Stimulated activated CD8-positive, alpha-beta memory T cell treated with anti-CD3 and anti-CD28 coated beads, Interleukin-7, amount 100 ng/mL, for 1 hour (primary cell): ENCODE measurements at places on chromosomes 3 and 15.

GRCh38 chr3:105130911-105131310 is 235.8 kb upstream of the ALCAM start:
- no peak for DNase-seq

DNA sequence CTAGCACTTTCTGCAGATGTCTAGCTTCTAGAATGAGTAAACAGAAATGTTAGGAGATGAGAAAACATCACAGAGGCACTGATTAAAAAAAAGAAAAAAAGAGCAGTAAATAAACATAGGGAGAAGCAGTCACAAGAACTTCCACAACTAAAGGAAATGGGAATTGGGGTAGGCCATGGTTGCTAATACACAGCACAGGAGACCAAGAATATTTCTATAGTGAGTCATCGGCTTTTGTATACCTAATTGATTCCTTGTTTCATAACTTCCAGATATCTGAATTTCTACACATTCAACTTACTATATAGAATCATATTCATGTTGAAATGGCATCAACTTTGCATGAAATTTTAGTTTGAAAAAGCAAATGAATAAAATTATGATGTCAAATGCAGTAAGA is 47.3 kb upstream of the TCF12 start:
- no peak for DNase-seq

GRCh38 chr3:53531749-53532148 is 37.3 kb downstream of the CACNA1D start:
- DNase-seq: no peak

DNA sequence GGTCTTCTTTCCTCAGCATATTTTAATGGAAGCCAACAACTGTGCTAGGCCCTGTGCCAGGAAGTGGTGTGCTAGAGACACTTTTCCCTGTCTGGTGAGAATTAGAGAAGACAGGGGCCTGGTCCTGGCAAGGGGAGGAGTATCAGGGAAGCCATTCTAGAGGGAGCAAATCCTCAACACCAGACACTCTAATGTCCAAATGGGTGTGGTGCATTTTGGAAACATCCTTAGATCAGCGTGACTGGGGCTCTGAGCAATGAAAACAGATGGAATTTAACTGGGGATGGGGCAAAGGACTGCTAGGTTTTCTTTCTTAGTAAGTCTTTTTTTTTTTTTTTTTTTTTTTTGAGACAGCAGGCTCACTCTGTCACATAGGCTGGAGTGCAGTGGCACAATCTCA is 7.7 kb upstream of the VPS18 start:
- DNase-seq: no peak

DNA sequence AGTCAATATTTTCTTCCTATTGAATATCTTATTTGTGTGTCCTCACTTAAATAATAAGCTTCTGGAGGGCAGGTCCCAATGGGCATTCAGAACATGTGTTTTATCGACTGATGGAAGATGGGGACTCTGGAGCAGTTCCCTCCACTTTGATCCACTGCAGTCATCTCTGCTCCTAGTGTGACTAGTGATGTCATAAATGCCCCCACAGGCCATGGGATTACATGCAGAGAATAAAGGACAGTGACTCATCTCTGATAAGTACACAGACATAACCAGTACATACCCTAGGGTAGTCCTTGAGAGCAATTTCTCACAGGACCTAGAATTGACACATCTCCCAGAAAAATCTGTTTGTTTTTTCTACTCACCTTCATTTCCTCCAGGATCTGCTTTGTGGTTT is 49.4 kb upstream of the FMN1 start:
- no peak for DNase-seq

DNA sequence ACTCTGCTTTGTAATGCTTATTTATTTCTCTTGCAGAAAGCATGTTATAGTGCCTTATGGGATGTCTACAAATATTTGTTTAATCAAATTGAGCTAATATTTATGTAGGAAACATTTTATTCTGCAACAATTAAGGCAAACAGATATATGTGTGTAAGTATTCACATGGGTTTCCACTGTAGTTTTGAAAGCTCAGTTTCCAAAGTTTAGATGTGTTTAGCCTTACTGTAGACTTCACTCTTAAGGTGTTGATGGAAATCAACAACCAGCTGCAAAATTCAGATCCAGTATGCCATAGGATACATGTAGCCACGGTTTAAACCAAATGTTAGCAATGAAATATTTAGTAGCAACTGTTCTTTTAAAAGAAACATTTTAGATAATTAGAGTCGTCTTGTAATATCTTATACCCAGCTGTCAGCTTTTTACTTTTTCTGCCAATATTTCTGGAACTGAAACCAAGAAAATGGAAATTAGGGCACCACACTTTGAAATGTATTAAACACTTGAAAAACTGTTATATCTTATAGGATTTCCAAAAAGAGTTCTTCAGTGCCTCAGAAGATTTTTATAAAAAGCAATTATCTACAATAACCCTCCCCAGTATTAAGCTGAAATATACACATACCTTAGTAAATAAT is 18.5 kb downstream of the PIK3CA start:
- no peak for DNase-seq

GRCh38 chr15:98658831-98659699 is 10.7 kb downstream of the IGF1R start:
- DNase-seq: no peak

DNA sequence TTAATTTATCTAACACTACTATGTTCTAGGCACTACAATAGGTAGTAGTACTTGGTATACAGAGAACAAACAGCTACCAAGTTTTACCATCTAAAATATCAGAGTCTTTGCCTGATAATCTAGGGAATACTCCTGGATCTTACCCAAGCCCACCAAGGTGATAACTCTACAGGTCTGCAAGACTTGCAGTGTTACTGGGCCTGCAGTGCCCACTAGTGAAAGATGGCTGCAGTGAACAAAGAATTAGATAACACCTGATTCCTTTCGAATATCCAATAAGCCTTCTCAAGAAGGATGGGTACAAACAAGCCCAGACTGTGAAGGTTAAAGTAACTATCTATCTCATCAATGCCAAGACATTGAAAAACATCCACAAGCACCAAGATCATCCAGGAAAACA is 317.0 kb upstream of the DCBLD2 start:
- no peak for DNase-seq

- no peak for DNase-seq
These were observed 33.7 kb upstream of the IGF1R start for GRCh38 chr15:98614681-98615080.

DNA sequence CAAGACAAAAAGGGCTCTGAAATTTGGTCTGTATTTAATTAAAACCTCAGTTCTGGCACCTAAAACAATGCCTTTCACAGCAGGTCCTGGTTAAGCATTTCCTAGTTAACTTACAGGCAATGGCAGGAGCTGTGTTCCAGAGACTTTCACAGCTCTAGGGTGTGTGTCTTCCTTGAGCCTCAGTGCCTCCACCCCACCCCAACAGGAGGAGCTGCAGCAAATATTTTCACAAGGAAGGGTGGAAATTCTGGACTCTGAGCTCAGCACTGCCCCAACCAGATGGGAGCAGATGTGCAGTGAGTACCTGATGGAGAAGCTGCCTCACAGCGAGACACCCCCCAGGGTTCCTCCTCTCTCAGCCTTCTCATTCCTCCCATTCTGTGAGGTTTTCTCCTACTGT is 106.3 kb upstream of the SPATA12 start:
- no peak for DNase-seq

DNA sequence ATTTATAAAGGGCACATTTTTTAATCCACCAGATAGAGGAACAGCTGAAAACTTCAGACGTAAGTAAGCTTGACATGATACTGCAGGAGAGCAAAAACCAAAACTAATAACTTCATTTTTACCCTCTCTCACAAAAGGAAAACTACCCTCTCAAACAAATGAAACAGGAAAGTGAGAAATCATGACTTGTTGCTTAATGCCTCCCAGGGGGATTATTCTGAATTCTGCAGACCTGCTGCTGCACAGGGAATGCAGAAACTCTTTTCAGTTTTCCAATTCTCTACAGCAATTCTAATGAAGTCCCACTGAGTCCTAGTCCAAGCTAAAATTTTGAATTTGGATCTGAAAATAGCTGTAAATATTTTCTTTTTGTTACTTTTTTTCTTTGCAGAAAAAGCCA is 637.1 kb upstream of the CCDC54 start:
- no peak for DNase-seq

DNA sequence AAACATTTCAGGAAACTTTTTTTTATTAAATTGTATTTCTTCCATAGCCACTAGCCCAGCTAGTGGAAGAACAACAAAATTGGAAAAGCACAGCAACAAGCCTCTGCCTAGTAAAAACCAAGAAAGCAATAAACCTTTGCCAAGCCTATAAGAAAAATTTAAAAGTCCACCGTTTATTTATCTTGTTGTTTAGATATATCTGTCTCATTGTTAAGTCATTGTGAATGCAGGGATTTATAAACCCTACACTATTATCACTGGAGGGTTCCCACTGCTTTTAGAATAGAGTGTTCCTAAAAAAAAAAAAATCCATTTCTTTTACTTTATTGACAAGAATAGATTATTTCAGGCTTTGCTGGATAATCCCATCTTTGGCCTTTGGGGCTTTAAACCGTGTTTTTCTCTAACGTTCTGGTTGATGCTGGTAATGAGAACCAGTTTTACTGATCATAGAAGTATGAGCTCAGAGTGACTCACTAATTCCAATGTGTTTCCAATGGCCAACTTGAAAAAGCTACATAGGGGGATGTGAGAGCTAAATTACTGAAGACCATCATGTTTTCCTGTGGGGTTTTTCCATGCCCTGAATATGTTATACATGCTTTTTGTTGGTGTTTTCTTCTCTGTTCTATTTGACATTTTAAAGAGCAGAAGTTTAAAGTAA is 634.1 kb downstream of the RBMS3 start:
- DNase-seq: no peak

DNA sequence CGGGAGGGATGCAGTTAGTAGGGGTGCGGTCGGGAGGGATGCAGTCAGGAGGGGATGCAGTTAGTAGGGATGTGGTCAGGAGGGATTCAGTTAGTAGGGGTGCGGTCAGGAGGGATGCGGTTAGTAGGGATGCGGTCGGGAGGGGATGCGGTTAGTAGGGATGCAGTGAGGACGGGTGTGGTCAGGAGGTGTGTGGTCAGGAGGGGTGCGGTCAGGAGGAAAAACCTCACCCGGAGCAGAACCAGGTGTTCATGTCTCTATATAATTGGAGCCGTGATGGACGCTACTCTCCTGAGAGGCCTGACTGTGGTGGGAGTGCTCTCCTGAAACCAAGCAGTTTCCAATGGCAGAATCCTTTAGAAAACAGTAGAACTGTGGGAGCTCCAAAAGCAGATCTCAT is 95.8 kb downstream of the BDH1 start:
- DNase-seq: no peak

DNA sequence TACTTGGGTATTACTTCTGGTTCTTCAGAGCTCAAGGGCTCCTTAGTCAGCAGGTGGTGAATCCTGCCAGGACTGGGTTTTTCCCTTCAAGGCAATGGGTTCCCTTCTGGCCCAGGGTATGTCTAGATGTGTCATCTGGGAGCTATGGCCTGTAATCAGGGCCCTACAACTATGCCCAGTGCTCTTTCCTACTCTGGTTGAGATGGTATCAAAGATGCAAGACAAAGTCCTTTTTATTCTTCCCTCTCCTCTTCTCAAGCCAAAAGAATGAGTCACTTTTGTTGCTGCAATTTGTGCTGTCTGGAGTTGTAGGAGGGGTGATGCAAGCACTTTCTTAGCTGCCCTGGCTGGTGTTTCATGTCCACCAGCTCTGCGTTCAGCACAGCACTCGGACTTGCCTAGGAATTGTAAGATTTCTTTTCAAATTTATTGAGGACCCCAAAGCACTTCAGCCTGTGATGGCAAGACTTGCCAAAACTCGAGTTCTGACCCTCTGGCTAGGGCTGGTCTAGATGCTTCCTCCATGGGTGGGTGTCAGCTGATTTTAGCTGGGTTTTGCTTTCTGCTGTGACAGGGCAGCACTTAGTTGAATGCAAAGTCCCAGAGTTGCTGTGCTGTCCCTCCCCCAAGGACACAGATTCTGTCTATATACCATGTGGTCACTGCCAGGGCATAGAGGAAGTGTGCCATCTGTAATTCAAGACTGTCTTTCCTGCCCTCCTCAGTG is 129.2 kb upstream of the CBLB start:
- no peak for DNase-seq

DNA sequence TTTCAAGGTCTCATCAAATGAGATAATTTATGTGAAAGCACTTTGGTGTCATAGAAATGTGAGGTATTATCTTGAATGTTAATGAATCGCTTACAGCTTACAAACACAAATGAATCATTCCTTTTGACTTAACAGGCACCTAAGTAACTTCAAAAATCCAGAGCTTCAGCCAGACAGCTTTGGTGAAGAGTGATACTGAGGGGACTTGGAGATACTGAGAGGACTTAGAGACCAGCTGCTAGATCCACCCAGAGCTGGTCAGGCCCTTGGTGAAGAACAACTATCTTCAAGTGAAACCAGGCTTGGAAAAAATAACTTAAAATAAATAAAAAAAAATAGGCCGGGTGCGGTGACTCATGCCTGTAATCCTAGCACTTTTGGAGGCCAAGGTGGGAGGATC is 16.2 kb upstream of the ZFYVE19 start:
- no peak for DNase-seq

GRCh38 chr3:123137001-123137400 is 64.7 kb upstream of the SEC22A start:
- no peak for DNase-seq

GRCh38 chr15:69076756-69077155 is 62.3 kb downstream of the NOX5 start:
- no peak for DNase-seq

- DNase-seq: no peak
These were observed 241.9 kb downstream of the NTRK3 start for GRCh38 chr15:88014454-88015160.

DNA sequence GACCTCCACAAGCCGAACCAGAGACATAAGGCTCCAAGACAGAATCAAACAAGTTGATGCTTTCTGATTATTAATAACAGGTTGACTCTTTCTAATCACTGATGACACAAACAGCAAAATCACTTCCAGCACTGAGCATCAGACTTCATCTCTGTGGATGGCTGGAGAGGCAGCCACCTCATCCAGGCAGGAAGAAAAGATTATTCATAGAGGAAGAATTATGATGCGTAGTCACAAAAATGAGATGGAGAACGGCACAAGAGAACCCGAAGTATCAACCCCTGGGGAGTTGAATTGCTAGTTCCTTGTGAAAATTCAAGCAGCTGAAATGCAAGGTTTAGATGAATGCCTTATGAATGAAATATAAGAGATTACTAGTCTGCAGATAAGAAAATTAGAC is 49.9 kb upstream of the LMCD1 start:
- no peak for DNase-seq

GRCh38 chr3:37064747-37065146 is 71.4 kb downstream of the MLH1 start:
- no peak for DNase-seq
